ENCODE measurements at places on chromosomes 1 and 21.

DNA sequence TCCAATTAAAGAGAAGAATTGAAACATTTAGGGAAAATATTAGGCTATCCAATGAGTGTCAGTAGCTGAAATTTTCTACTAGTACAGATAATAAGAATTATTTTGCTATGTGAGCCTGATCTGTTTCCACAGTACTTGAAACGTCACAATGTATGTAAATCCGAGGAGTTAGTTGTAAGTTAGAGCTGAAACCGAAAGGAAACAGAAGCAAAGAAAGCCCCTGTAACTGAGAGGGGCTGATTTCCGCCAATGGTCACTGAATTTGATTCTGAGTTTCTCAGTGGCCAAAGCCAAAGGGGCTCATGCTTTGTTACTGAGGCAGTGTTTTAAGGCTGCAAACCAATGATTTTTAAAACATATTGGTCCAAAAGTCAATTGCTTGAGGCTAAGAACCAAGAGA lies 168.3 kb upstream of the DUSP10 start:
- no peak for DNase-seq

- no peak for DNase-seq
Observed at GRCh38 chr21:40936771-40937261, 89.9 kb upstream of the DSCAM start.

GRCh38 chr1:18668046-18668445 lies 37.4 kb downstream of the PAX7 start:
- DNase-seq, result no peak

DNA sequence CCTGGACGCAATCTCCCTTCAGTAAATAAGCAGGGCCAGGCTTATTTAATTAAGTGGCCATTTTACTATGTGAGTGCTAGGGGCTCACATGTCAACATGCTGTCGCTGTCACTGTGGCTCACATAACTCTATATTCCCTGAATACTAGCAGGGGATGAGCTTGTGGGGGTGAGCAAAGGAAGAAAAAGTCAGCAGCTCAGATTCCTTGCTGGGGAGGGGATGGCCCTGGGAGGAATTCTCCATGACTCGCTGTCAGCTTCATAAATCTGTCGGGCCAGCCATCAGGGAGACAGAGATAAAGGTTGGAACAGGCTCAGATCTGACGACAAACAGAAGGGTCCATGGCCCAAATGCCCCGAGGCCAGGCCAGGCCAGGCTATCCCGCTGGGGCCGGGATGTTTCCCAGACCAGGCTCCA lies 26.0 kb upstream of the PLEKHG5 start:
- no peak for DNase-seq

DNA sequence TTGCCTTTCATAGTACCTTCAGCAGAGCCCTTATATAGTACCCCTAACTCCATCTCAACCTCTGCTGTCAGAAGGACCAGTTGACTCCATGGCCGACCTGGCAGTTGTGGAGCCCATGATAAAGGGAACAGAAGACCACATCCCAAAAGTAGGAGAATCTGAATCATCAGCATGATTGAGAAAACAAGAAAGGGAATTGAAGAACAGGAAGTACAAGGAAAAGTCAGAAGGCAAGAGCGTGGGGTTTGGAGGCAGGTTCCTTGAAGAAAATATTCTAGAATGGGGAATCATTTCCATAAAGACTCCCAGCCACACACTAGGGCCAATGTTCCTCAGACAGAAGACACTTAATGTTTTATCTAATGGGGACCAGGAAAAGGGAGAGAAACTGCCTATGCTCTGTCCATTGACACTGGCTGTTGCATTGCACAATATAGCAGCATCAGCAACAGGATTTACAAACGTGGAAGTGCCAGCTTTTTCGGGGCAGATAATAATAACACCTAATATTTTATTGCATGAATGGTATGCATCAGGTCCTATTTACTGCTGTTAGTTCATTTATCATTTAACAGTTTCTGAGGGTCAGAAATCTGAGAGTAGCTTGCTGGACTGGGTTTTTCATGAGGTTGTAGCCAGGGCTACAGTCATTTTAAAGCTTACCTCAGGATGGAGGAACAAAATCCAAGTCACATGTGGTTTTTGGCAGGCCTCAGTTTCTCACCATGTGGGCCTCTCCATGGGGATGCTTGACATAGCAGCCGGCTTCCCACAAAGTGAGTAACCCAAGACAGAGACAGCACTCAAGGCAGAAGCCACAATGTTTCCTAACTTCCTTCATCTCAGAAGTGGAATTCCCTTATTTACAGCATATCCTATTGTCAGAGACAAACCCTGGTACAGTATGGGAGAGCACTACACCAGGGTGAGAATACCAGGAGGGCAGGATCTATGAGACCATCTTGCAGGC lies 483.4 kb downstream of the PLPP3 start:
- no peak for DNase-seq

DNA sequence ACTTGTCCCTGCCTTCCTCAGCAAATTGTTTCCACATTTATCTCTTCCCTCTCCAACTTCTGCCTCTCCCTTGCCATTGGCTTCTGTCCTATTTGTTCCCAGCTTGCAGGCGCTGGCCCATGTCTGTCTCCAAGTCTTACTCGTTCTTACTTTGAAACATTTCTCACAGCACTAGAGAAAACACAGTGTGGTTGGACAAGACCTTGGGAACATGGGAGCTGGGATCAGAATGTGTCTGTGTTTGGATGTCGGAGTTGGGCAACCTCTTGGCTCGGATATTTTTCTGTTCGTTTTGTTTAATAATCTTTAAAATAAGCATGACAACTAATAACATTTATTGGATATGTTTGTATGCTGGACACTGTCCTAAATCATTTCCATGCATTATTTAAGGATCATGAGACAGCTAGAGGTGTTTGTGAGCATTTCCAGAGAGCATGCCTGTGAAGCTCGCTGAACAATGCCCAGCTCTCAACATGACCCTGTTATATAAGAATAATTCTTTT lies 5.9 kb upstream of the BRWD1 start:
- no peak for DNase-seq

- DNase-seq, result no peak
Observed at GRCh38 chr1:8951231-8951630, 5.6 kb downstream of the CA6 start.

DNA sequence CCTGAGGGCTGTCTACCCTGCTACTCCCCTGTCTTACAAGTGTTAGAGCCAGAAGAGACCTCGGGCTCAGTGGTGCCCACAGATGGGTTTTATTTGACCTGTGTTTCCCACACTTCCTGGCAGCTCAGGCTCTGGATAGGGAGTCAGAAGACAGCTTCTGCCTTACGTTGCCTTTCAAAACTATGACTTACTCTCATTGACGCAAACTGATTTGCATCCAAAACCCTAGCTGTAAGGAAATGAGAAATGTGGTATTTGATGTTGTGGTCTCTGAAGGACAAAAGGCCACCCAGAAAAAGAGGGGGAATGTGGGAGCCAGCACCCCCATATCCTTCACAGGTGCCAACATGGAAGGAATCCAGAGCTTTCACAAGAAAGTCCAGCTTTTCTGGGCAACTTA lies 180.2 kb downstream of the ATG4C start:
- no peak for DNase-seq

DNA sequence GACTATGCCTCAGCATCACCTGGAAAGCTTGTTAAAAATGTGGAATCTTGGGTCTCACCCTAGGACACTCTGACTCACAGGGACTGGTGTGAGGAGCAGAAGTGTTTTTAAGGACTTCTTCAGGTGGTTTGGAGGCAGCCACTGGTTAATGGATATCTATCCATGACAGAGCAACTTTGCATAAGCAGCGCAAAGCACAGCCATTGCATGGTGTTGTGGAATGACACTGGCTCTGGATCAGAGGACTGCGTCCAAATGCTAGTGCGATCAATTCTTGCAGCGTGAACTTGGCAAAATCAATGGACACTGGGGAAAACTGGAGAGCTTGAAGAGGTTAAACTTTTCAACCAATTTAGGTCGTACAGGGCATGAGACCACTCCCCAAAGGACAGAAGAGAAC lies 116.8 kb upstream of the FAM78B start:
- DNase-seq, result no peak

- DNase-seq, result no peak
Observed at GRCh38 chr1:245888809-245889208, 618.3 kb downstream of the SMYD3 start.

- DNase-seq, result no peak
Observed at GRCh38 chr1:27267153-27267552, 32.7 kb downstream of the WDTC1 start.

DNA sequence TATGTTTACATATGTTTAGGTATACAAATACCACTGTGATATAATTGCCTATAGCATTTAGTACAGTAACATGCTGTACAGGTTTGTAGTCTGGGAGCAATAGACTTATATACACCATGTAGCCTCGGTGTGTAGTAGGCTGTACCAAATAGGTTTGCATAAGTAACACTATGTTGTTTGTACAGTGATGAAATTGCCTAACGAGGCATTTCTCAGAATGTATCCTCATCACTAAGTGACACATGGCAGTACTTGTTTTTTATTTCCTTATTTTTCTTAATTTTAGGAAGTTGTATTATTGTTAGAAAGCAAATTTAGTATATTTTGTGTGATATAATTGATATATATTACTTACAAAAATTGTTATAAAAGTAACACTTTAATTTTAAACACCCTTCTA lies 840.9 kb downstream of the LTN1 start:
- DNase-seq, result no peak

- no peak for DNase-seq
Observed at GRCh38 chr1:198330982-198331615, 174.3 kb downstream of the NEK7 start.

GRCh38 chr1:38497921-38498656 lies 361.5 kb downstream of the RRAGC start:
- no peak for DNase-seq

- DNase-seq, result peak; percentile 52
Observed at GRCh38 chr1:101238031-101238628, 1.3 kb downstream of the S1PR1 start.

DNA sequence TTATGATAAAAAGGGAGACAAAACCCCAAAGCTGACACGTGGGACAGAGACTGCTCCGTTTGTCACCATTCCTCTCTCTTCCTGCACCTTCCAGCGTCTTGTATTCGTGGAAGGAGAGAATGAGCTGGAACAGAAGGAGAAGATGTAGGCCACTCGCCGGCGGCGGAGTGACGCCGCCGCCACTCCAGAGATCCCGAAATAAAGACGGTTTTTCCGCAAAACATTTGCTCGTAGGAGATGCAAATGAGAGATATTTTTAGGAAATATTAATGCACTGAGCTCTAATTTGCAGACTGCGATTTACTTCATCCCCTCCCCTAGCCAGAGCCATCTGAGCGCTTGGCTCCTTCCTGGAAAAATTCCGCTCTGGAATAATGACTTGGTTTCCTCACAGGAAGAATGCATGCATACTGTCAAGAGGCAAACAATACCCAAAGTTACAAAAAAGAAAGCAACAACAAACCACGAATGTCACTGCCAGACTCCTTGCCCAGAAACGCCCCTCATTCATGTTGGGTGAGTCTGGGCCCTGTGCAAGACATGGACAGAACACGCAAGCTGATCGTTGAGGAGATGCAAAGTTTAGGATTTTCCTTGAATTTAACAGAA lies 18.0 kb upstream of the ADARB1 start:
- DNase-seq, result no peak

DNA sequence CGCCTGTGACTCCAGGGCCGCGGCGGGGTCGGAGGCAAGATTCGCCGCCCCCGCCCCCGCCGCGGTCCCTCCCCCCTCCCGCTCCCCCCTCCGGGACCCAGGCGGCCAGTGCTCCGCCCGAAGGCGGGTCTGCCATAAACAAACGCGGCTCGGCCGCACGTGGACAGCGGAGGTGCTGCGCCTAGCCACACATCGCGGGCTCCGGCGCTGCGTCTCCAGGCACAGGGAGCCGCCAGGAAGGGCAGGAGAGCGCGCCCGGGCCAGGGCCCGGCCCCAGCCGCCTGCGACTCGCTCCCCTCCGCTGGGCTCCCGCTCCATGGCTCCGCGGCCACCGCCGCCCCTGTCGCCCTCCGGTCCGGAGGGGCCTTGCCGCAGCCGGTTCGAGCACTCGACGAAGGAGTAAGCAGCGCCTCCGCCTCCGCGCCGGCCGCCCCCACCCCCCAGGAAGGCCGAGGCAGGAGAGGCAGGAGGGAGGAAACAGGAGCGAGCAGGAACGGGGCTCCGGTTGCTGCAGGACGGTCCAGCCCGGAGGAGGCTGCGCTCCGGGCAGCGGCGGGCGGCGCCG lies at the start of gene SIM2:
Gene SIM2, plus strand, starts transcription at position 135 of the 565 bp plus-strand sequence. CDS start 632 bp downstream, outside the sequence.
- DNase-seq, result no peak

DNA sequence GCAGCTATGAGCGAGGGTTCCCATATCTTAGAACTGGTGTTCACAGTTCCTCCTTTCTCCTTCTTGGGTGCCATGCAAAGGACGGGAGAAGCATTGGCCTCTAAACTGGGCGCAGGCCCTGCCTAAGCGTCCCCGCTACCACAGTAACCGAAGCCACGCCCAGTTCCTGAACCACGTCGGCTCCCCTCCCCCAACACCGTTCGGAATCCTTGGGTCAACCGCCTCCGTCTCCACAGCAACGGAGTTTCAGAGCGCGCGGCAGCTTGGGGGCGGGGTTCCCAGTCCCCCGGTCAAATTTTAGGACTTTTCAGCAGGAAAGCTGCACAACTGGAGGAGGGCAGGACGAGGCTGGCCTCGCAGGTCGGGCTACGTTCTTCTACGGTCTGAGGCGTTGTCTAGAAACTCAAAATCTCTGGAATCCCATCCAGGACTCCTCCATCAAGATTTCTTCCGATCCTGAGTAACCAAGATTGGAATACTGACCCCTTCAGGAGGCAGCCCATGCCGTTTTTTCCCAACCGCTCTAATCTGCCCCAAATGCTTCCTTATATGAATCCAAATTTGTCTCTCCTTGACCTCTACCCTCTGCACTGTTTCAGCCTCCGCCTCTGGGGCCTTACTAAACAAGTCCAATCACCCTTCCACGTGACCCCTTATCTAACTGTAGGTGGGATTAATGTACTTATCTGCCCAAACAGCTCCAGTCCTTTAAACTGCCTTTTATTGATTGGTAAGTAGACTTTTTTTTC lies at the start of gene SPAG17:
Gene SPAG17, minus strand, starts transcription at position 145 of the 749 bp plus-strand sequence. Its CDS starts 71 bp downstream, at position 74.
- no peak for DNase-seq

DNA sequence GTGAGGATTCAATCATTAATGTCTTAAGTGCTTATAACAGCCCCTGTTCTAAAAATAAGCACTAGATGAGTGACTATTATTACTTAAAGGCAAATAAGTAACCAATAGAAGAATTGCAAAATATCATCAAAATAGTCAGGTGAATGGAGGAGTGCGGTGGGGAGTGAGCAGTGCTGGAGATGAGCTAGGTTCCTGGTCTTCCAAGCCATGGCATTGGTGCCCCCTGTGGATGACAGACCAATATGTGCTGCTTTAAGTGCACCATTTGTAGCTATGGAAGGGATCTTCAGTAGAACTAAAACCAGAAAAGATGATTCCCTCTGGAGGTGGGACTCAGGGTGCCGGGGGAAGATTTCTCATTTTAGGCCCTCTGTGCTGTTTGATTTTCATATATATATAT lies 46.1 kb upstream of the SLC30A1 start:
- DNase-seq, result no peak

DNA sequence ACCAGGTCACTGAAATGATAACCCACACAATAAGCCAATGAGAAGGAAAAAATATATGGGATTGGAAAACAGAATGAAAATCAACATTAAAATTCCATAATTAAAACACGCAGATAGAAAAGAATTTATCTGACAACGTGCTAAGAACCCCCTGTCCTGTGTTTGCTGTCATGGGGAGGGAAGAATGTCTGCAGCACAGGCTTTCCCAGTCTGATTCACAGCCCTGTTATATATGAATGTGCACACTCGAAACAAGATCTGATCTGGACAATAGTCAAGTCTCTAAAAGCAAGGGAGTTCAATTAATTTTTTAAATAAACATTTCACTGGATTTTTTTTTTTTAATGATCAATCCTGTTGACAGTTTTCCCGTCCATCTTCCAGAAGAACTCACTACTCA lies 220.0 kb downstream of the RERE start:
- DNase-seq, result no peak

- DNase-seq, result no peak
Observed at GRCh38 chr1:15941044-15941840, 34.7 kb downstream of the ZBTB17 start.

GRCh38 chr1:191702124-191702523 lies 456.1 kb upstream of the RGS18 start:
- no peak for DNase-seq

Measured in stimulated activated CD4-positive, alpha-beta T cell treated with anti-CD3 and anti-CD28 coated beads, Interleukin-15, amount 100 ng/mL, for 1 hour (primary cell).